Cerebellar cortex (tissue), 1 donor: ENCODE measurements at places on chromosomes 4 and X.

DNA sequence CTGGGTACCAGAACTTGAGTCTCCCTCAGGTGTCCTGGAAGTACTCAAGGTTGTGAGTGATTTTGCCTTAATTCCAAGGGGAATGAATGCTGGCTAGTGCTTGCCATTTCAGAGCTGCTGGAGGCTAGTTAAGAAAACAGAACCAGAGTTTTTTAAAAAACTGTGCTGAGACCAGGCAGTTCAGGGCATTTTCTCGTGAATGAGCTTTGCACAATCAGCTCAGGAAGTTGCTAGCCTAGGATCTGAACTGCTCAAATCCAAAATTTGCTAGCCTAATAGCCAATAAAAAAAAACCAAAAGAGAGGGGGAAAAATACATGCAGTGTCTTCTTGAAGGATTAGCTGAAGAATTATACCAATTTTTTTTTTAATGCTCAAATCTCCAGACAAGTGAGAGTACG is 292.7 kb downstream of the FBXW7 start:
- DNase-seq, result no peak

DNA sequence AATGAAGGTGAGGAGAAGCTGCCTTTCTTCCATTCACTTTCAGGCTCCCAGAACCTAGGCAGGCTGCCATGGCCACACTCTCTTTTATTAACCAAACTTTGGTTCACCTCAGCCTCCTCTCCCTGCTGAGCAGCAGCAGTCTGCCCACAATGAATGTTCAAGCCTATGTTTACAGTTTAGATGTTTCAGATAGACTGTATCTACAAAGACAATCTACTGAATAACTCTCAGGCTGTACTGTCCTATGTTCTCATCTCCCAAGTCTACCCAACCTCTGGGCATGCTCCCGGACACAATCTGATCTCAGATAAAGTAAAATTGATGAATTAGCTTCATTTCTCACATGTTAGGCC is 59.2 kb upstream of the TMEM164 start:
- no peak for DNase-seq

- no peak for DNase-seq
Observed at GRCh38 chr4:116374815-116375214, 710.6 kb downstream of the TRAM1L1 start.

- DNase-seq, result no peak
Observed at GRCh38 chr4:186712690-186713089, 11.0 kb downstream of the FAT1 start.

DNA sequence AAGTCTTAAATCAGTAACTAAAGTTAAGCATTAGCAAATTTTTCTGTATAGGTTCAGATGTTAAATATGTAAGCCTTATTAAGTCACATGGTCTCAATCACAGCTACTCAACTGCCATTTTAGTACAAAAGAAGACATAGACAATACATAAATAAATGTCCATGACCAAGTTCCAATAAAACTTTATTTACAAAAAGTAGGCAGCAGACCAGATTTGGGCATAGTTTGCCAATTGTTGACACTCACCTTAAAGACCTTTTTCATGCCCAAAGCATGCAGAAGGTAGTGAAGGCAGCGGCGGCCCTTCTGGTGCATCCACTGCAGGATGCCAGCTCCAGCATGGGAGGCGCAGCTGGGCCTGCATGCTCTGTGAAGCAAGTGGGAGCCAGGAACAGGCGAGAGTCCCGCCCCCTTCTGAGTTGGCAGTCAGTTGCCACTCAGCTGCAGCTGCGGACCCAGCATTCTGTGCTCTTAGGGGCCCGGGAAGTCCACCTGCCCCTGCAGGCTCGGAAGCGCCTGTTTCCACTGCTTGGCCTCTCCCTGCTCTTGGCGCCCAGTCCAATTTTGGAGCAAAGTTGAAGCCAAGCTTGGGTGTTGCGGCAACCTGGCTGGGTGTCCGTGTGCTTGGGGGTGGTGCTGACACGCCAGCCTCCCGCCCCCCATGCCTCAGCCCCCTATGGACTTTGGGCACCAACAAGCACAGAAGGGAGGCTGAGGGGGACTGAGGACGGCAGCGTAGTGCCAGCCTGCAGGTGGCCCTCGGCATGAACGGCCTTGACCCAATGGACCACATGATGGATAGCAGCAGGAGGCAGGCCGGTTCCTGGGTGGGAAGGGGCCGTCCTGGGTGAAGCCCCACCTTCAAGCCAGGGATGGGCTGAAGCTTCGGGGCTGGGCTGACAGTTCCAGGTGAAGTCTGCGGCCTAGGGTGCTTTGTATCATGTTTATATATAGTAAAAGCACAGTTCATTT is 42.4 kb upstream of the PABPC4L start:
- no peak for DNase-seq

GRCh38 chr4:156749426-156750403 is 221.9 kb downstream of the PDGFC start:
- no peak for DNase-seq

- DNase-seq, result no peak
Observed at GRCh38 chr4:88527787-88528186, 4.2 kb upstream of the PYURF start.

DNA sequence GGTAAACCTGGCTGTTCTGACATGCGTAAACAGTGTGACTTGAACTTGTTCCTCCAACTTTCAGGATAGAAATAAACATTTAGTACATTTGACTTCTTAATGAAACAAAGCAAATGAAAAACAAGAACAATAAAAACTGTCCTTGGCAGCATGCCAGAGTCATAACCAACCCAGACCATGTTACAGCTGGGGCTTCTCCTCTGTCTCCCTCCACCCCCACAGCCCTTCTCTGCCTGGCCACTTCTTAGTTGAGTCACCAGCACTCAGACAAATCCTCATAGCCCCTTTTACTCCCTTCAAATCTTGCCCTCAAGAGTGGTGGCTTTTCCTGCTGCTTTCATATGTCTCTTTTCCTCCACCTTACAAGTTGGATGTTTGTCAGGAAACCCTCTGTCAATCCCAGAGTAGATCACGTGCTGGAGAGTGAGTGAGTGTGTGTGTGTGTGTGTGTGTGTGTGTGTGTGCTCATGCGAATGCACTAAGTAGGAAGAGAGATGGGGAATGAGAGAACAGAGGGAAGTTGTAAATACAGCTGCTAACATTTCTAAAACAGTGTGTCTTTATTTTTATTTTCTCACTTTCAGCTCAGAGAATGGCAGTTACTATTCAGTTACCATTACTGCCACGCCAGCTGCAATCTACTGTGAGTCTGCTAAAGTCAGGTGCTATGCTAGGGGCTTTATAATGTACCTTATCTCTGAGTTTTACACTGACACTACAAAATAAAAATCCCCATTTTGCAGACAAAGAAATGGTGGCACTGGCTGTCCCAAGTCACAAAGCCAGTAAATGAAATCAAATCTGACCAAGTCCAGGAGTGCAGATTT is 15.0 kb downstream of the SCARB2 start:
- no peak for DNase-seq

GRCh38 chr4:183171484-183172267 is 72.6 kb downstream of the WWC2 start:
- DNase-seq, result no peak

DNA sequence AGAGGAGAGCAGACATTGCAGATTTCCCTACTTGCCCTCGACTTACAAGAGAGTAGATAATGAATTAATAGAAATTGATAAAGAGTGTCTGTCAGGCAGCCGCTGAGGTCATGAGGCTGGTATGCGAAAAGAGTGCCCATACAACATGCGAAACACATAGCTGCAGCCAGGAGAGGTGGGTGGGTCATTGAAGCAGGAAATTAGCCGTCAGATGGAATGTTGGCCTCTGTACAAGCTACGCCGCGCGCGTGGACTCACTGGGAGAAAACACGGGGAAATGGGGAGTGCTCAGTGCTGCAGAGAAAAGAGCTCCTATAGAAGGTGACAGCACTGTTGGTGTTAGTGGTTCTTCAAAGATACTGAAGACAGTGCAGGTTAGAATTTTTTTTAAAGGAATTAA is 125.1 kb downstream of the RAPGEF2 start:
- peak; percentile 71 for DNase-seq

DNA sequence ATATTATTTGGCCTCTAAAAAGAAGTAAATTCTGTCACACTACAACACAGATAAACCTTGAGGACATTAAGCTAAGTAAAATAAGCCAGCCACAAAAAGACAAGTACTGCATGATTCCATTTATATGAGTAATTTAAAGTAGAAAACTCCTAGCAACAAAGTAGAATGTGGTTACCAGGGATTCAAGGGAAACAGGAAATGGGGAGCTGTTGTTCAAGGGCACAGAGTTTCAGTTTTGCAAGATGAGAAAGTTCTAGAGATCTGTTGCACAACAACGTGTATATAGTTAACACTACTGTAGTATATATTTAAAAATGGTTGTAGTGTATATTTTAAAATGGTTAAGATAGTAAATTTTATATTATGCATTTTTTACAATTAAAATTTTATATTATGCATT is 25.4 kb downstream of the SEC31A start:
- no peak for DNase-seq

- no peak for DNase-seq
Observed at GRCh38 chrX:44459501-44459900, 83.2 kb downstream of the FUNDC1 start.

DNA sequence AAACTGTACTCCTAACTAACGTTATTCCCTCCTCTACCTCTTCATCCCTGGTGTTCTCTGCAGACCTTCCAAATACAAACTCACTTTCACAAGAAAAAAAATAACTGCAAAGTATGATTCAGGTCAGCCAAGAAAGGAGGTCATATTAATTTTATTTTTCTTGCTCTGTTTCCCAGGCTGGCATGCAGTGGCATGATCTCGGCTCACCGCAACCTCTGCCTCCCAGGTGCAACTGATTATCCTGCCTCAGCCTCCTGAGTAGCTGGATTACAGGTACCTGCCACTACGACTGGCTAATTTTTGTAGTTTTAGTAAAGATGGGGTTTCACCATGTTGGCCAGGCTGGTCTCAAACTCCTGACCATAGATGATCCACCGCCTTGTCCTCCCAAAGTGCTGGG is 156.6 kb downstream of the CHIC2 start:
- no peak for DNase-seq

DNA sequence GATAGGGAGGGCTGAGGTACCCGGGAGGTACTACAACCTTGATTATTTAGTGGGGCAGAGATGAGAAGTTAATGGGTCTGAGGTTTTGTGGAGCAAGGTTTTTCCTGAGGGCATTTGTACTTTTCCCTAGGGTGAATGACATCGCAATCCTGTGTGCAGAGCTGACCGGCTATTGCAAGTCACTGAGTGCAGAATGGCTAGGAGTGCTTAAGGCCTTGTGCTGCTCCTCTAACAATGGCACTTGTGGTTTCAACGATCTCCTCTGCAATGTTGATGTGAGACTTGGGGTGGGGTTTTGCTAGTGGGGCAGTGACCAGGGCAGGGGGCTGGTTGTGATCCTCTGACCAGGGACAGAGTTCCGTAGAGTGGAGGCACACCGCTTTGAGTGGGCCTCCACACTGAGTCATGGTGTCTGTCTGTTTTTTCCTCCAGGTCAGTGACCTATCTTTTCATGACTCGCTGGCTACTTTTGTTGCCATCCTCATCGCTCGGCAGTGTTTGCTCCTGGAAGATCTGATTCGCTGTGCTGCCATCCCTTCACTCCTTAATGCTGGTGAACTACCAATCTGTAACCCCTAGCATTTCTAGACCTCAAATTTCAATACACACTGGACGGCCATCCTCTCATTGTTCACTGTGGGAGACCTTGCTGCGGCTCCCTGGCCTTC is 9.9 kb downstream of the MED12 start:
- no peak for DNase-seq

- DNase-seq, result peak; percentile 19
Observed at GRCh38 chrX:41009850-41010846, 75.1 kb upstream of the USP9X start.

DNA sequence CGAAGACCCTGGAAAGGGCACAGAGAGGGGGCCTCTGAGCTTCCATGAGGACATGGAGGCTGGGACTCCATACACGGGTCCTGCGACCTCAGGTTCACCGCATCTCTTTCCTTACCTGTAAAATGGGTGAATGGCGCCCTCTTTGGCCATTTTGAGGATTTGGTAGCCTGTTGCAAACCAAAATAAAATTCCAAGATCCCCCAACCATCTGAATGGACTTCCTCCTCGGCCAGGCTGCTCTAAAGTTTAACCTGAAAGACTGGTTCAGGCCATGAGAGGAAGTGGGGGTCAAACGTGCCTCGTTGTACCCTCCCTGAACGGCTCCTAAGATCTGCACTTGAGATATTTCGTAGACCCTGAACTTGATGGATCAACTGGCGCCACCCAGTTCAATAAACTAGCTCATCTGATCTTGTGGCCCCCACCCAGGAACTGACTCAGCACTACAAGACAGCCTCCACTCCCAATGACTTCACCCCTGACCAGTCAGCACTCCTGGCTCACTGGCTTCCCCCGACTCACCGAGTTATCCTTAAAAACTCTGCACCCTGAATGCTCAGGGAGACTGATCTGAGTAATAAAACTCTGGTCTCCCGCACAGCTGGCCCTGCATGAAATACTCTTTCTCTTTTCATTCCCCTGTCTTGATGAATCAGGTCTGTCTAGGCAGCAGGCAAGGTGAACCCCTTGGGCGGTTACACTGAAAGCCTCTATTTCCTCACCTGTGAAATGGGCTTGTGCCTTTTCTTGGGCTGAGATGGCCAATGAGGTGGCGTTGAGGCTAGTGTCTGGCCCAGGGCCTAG is 32.9 kb upstream of the GPR78 start:
- DNase-seq, result peak; percentile 23

DNA sequence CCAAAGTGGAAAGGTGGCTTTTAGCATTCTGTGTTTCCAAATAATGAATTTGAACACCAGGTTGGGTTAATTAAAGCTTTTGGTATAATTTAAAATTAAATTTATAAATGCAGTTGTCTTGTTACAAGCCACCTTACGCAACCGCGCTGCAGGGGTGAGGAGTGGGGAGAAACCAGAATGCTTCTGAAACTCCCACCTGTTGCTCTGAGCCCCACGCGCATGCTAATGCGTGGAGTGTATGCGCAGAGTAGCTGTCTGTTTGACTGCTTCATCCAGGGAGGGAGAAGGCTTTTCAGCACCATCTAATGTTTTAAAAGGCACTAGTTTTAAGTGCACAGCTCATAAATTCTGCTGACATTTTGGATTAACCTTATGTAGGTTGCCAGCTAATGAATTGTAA is 12.5 kb downstream of the OGT start:
- DNase-seq, result no peak

DNA sequence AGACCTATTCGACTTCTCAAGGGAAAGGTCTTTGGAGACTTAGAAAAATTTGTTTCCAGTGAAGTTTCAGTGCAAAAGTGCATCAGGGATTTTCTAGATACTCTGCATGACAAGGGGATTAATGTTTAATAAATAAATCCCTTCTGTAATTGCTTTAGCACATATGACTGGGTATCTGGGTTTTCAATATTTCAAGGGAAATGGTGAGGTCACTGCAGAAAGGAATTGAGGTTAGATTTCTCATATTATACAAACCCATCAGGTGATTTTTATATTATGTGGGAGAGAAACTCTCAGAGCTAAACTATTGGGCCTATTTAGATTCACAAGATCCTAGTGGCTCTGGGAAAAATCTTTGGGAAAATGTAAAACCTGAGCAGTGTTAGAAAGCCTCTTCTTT is 48.3 kb upstream of the SLC4A4 start:
- DNase-seq, result no peak

DNA sequence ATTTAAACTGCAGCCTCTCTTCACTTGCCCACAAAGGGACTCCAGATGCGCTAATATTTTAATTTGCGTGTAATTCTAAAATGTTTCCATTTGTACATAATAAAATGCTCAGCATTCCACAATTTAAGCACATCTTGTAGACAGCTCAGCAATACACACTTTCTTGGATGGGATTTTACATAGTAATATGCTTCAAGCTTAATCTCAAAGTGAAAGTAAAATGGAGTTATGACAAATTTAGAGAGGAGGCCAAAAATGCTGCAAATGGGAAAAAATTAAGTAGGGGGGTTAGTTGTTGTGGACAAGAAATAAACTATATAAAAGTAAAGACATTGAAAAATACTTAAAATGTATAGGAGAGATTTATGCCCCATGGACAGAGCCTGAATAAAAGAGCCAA is 149.1 kb downstream of the FBXO8 start:
- DNase-seq, result no peak
